ENCODE measurements at places on chromosomes 11 and 22.

- no peak for DNase-seq
Measured at GRCh38 chr11:66676931-66677598, 622 bp downstream of the RBM4B start.

- no peak for DNase-seq
Measured at GRCh38 chr11:12119502-12119901, 9.1 kb downstream of the MICAL2 start.

DNA sequence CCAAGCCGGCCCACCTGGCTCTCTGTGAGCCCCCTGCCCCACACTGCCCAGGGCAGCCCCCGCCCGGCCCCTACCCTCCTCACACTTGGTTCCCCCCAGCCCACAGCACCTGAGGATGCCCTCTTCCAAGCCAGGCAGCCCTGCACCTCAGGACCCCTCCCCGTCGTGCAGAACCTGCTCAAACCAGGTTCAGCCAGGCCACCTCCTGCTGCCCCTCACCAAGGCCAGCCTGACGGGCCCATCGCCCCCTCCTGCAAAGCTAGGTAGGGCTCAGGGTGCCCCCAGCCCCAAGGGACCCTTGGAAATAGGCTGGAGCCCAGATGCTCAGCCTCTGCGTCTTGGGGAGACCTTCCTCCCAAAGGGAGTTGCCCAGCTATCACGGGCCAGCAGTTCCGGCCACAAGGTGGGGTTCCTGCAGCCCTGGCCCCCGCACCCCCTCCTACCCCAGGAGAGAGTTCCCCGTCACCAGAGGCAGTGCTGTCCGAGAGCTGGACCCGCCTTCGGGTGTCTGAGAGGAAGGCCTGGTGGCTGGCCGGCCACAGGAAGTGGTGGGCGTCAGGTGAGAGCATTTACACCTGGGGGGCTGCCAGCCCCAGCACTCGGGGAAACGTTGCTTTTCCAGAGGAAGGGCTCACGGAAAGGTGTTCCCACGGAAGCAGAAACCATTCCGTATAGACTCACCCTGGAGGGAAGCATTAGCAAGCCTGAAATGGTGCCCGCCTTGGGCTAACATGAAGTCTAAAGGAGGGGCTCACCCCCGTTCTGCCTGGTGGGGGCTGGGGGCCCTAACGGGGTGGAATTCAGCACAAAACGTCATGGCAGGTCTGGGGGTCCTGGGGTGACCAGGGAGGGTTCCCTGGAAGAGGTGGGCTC is 3.2 kb upstream of the SYT8 start:
- DNase-seq = no peak

GRCh38 chr11:87809256-87809655 is 366.0 kb downstream of the RAB38 start:
- no peak for DNase-seq

GRCh38 chr11:122951211-122951610 is 30.4 kb downstream of the BSX start:
- DNase-seq = no peak

DNA sequence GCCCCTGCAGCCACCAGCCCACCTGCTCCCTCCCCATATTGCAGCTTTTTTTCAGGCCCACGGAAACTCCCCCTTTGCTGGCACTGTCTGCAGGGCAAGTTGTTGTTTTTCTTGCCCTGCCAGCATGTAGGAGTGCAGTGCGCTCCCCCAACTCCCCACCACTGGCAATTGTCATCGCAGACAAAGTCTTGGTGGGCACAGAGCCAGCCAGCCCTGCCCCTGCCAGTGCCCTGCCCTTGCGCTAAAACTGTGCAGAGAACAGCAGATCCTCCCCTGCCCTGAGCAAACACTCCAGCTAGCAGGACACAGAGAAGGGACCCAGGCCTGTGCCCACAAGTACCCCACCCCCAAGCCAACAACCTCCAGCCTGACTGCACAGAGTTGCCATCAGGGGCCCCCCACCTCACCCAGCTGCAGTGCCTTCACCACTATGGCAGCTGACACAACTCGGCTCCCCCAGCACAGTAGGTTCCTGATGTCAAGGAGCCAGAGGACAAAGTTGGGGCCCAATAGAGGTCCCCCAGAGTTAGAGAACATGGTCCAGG is 158.1 kb upstream of the ARHGAP42 start:
- DNase-seq = no peak

DNA sequence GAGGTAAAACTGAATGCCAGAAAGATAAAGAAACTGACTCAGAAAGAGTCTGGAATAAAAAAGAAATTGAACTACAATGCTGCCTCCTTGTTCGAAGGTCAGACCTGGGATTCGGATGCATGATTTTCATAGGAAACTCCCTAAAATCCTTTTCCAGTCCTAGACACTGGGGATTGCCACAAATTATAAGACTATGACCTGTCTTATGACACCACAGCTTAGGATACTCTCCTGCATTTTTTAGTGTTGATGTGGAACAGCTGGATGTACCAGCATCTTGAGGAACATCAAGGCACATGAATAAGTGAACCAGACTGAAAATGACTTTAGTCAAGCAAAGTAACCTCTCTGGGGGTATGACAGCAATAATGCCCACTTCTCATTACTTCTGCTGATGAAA is 9.0 kb downstream of the KIRREL3 start:
- DNase-seq = no peak

DNA sequence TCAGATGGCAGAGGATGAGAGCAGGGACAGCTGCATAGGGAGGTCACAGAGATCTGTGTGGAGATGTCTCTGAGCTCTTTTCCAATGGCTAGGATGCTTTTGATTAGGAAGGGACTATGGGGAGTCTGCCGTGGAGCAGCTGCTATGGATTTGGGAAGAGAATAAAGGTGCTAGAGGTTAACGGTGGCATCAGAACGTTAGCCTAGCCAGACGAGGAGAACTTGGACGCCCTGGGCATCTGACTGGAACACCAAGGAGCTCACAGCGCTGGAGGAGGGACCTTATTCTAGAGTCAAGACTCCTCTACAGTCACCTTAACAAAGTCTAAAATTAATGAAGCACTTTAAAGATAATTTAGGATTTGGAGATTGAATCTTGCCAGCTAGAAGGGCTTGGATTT is 157.2 kb upstream of the B3GAT1 start:
- no peak for DNase-seq

DNA sequence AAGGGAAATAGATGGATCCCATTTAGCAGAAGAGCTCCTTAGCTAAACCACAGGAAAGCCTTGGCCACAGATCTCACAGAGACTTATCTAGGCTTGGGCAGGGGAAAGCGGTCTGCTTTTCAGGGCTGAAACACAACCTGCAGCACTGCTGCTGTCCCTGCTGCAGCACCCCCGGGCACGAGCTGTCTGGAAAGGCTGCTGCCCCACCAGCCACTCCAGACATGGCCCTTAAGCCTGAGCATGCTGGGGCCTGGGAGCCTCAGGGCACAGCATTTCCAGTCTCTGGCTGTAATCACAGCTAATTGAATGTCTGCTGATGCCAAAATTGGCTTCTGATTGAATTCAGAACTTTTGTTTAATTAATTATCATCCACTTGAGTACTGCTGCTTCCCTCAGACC is 115.0 kb downstream of the TMPRSS5 start:
- no peak for DNase-seq

DNA sequence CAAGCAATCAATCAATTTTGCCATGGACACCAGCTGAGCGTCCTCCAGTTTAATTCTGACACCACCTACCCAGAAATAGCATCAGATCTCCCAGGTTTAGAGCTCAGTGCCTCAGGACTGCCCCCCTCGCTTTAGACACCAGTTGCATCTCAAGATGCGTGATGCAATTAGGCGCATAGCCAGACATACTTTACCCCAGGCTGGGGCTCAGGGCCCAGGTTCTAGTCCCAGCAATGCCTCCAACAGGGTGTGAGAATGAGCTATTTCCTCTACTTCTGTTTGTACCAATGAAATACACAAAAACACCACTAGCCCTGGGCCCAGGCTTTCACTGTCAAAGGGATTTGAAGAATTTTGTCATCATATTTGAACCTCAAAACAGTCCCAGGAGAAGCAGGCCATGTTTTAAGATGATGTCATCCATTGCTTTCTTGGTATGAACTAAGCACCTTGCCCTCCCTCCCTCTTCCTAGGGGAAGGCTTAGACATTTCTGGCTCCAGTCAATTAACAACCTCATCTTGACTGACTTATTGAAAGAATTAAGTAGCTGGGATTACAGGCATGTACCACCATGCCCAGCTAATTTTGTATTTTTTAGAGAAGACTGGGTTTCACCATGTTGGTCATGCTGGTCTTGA is 61.5 kb upstream of the INCENP start:
- DNase-seq = no peak

DNA sequence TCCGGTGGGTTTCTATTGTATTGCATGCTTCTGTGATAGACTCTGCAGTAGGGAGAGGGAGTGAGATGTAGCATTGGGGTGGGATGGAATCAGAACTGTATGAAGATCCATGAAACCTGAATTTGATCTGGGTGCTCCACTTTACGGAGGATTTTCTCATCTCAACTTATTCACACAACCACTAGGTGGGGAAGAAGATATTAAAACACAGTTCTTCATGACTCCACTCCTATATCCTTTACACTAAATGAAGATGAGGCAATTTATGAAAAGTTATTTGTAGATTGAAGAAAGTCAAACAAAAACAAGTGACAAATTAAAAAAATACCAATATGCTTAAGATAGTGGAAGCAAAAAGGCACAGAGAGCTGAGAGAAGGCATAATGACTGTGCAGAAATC is 92.6 kb upstream of the PDGFD start:
- DNase-seq = no peak

DNA sequence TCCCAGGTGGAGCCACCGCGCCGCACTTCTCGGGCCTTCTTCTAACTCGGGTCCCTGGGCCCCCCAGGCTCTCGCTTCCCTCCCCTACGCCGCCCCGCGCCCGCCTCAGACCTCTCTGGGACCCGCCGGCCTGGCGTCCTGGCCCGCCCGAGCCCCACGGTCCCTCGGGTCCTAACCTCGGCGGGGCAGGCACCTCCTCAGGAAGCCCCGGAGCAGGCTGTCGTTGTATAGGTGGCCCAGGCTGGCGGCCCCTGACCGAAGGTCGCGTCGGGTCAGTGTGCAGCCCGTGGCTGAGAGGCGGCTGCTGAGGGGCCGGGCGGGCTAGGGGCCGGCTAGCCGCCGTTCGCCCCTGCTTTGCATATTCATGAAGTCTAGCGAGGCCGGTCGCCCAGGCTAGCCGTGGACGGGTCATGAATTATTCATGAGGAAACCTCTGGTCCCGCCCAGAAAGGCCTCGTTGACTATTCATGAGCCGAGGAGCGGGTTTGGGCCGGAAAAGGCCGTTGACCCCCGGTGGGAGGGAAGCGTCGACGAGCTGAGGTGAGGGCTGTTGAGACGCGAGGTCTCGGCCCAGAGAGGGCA is at the start of gene HORMAD2:
TSS of gene HORMAD2 (plus strand) at position 513 of the 582 bp plus-strand sequence. CDS start 13,489 bp downstream, outside the sequence.
- DNase-seq = no peak

DNA sequence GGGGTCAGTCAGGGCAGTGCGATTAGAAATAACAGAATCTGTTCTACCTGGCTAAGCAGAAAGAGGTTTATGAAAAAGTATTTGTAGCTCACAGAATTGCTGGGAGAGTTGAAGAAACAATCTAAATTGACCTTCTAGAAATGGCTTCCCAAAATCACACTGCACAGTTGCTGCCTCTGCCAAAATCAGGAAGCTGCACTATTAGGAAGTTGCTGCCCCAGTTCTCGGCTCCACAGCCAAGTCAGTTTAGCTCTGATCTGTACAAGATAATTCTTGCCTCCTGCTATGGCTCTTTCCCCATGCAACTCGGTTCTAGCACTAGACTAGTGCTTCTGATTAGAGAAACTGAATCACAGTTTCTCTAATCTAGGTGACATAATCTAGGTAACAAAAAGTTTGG is 16.0 kb upstream of the CCDC90B start:
- no peak for DNase-seq

- DNase-seq = no peak
Measured at GRCh38 chr11:93481279-93481678, 61.9 kb downstream of the SMCO4 start.

- no peak for DNase-seq
Measured at GRCh38 chr11:126844789-126845188, 155.8 kb downstream of the KIRREL3 start.

DNA sequence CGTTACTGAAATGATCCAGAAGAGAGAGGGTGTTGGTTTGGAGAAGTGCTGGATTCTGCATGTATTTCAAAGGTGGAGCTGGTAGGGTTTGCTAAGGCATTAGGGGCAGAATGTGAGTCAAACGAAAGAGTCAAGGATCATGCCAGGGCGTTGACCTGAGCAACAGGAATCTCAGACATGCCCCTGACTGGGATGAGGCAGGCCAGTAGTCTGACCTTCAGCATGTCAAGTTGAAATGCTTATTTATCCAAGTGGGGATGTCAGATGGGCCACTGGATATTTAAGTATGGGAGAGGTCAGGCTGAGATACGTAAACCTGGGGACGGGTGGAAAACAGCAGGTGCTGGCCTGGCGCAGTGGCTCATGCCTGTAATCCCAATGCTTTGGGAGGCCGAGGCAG is 2.7 kb upstream of the TSGA10IP start:
- no peak for DNase-seq

DNA sequence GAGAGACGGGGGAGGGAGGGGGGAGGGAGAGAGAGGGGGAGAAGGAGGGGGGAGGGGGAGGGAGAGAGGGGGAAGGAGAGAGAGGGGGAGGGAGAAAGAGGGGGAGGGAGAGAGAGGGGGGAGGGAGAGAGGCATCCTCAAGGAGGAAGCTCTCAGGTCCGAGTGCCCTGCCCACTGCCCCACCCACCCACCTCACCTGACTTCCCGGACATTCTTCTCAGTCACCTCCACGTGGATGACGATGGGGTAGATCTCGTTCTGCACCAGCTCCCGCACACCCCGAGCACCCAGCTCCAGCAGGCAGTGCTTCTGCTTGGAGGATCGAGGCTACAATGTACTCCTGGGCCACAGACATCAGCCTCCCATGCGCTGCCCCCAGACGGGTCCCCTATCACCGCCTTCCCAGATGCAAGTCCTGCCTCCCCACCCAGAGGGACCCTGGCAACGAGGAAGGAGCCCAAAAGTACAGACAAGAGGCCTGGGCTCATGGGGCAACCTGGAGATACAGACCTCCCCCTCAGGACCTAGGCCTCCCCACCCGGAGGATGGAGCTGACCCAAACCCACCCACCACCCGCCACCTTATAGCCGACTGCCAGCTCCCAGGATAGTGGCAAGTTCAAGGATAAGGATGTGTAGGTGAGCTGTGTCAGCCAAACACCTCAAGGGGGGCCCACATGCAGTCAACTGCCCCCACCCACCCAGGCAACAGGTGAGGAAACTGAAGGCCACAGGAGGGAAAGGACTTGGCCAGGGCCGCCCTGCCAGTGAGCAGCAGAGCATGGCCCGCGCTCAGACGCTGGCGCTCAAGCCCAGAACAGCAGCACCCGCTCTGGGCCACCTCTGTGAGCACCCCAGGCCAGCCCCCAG is 5.6 kb upstream of the MFNG start:
- no peak for DNase-seq

GRCh38 chr11:94636388-94636949 is 69.3 kb downstream of the PIWIL4 start:
- DNase-seq = no peak

- DNase-seq = no peak
Measured at GRCh38 chr11:61174273-61174672, 13.0 kb upstream of the VPS37C start.

DNA sequence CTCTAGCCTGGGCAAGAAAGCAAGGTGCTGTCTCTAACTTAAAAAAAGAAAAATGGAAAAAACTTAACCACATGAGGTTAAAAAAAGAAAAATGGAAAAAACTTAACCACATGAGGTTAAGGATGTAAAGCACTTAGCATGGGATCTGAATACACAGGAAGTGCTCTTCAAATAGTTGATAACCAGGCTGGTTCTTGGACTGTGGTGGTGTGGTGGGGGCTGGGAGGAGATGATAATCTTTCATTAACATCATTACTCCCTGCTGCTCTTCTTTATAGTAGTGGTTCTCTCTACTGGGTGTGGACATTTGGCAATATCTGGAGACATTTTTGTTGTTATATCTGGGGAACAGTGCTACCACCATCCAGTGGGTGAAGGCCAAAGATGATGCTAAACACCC is 88.4 kb downstream of the TTC17 start:
- no peak for DNase-seq

Measured in GM19239 (cell line).